ENCODE measurements at places on chromosomes 4 and X.

DNA sequence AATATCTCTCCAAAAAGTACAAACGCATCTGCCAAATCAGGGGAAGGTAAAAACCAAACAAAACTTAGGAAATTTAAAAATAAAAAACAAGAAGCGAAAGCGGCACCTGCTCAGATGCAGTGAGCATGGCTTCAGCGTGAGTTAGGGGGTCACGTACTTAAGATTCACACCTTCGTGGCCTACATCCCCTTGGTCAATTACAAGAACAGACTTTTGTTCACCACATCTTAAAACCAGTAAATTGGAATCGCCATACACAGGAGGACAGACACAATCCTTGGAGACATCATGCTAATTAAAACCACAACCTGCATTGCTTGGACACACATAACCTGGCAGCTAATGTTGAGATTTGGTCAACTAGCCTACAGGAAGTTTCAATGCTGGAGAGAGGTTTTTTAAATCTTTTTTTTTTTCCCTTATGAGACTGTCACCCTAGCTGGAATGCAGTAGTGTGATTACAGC lies 12.5 kb upstream of the SEL1L3 start:
- DNase-seq, result no peak

DNA sequence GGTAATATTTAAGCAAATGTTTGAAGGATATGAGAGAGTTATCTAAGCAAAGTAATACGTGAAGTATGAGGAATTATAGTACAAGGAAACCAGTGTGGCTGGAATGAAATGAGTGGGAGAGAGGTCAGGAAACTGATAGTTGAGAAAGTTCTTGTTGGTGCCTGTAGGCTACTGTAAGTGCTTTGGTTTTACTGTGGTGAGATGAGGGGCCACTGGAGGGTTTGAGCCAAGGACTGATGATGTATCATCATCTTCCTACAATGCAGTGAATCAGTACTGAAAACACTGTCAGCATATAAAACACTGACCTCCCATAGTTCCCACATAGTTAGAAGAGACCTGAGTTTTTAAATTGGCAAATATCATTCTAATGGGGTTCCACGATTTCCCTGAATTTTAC lies 367.5 kb upstream of the CTSO start:
- no peak for DNase-seq

DNA sequence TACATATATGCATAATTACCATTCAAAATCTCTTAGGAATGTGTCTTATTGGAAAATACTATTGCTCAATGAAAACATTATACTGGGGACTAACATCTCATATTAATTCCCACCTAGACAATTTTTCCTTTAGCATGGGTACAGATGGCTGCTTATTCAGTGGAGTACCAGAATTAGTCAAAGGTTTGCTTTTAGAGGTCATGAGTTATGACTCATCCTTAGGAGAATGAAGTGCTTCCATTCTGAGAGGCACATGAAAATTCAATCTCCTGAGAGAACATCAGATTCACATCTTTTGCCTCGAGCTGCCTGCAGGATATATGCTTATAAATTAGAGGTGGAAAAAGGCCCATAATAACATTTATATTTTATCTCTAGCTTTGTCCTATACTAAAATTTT lies 378.0 kb upstream of the DMD start:
- no peak for DNase-seq

GRCh38 chr4:111934314-111934713 lies 210.9 kb upstream of the FAM241A start:
- no peak for DNase-seq

- no peak for DNase-seq
Observed at GRCh38 chrX:106698693-106699092, 27.8 kb upstream of the RNF128 start.

DNA sequence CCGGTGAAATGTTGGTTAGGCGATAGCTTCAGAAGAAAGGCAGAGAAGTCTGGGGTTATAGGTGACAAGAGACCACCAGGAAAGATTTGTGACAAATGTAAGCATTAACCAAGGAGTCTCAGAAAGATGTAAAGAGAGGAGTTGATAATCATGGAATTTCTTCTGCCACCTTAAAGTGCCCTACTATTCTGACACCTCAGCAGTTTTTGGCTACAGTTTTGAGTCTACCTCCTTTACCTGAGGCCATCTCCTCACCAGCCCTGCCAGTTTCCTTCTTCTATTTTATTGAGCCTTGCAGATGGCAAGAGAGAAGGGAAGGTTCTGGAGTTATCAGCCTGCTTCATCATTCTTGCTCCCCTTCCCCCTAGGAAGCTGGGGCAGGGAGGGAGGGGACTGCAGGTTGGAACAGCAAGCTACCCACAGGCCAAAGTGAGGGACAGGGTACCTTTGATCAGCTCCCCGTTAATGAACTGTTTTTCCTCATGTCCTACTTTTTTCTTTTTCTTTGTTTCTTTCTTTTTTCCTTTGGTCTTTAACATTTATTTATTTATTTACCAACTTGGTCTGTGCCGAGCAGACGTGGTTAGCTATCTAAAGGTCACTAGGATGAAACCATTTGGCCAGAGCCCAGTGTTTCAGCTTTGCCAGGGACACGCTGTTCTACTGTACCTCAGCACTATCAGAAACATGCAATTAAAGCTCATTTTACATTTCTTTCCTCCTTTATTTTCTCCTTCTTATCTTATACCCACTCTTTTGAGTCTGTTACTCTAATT lies 438.7 kb upstream of the AR start:
- no peak for DNase-seq

Data from GM20000 (cell line).